ENCODE measurements at places on chromosomes 11 and 22. TPM values are rescaled to one million over a fixed set of nuclear protein-coding genes. Genes with fewer than 3 reads are reported as not detected.

GRCh38 chr11:70399681-70400112 is 1.4 kb downstream of the CTTN start:
- H3K4me3 ChIP-seq, result peak overlapping the region; percentile 99
- DNase-seq, result peak; percentile 70
- no peaks in the 10 kb centered on the region for H3K27me3 ChIP-seq
- H3K36me3 ChIP-seq, result no peaks in the 10 kb centered on the region
- peak overlapping the region; percentile 95 for H3K27ac ChIP-seq

DNA sequence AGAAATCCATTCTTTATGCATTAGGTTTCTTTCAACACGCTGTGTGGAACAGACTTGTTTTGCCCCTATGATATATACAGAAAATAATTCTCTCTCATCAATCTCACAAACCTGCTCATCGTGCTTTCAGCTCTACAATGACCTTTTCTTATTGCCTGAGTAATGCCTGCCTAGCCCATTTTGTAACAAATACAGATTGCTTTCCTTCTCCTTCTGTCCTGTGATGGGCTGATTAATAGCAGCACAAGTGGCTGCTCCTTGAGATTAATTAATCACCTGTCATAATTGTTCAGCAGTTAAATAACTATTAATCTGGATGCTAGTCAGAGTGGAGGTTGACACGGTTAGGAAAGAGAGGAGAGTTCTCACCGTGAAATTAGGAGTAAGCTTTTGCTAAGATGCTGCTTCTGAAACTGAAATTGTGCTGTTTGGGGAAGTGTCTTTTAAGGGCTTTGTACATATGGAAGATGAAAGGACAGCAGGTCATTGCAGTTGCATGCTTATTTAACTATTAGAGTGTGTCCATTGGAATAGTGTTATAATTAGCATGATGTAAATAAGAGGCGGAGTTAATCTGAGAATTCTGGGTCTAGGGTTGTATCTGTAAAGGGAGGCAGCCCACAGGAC is 1430.5 kb downstream of the FAM181B start:
- H3K27me3 ChIP-seq, result no peaks in the 10 kb centered on the region
- DNase-seq, result no peak
- no peaks in the 10 kb centered on the region for H3K4me1 ChIP-seq
- H3K4me3 ChIP-seq, result no peak overlapping the region

GRCh38 chr11:120137187-120137610 is 714 bp downstream of the TRIM29 start:
- H3K36me3 ChIP-seq, result no peaks in the 10 kb centered on the region
- peak overlapping the region; percentile 95 for H3K27ac ChIP-seq
- H3K4me1 ChIP-seq, result no peaks in the 10 kb centered on the region
- H3K4me3 ChIP-seq, result peak overlapping the region; percentile 61
- H3K27me3 ChIP-seq, result no peaks in the 10 kb centered on the region

DNA sequence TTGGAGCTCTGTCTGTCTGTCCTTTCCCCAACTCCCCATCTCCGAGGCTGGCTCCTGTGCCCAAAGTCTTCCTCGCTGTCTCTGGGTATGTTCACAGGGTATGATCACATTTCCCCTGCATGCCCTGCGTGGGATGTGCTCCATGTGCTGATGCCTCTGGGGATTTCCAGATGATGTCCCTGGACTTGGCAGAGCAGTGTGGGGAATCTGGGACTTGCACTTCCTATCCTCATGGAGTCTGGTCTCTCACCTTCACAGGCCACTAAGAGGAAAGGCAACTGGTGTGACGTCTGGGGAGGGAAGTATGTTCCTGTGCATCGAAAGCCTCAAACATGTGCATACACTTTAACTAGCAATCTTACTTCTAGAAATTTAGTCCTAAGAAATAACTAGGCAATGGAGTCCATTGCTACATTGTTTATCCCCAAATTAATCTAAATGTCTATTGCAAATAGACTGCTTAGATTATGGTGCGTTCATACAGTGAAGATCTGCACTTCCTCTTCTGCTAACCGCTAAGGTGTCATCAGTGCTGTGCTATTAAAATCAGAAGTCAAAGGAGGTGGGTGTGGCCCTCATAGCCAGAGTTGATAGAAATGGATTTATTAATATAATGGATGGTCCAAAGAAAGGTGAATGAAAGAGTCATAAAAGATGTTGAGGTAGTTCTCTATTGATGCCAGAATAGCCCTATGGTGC is 20.8 kb downstream of the TIMP3 start:
- H3K27ac ChIP-seq, result no peak overlapping the region
- H3K4me1 ChIP-seq, result no peaks in the 10 kb centered on the region
- H3K4me3 ChIP-seq, result no peak overlapping the region
- no peaks in the 10 kb centered on the region for H3K36me3 ChIP-seq
- H3K27me3 ChIP-seq, result no peaks in the 10 kb centered on the region
- no peak for DNase-seq

The PATE2 gene
- total RNA-seq, result not detected

The NOX4 gene
- total RNA-seq, result 5.1 TPM

Data from breast epithelium (tissue), 4 donors.